Stimulated activated naive B cell treated with anti-CD40 and anti-IgM and Interleukin-4, amounts not matched to agents 10 μg/mL and 1 μg/mL and 100 μg/mL, for 72 hours (primary cell): ENCODE measurements at places on chromosomes 7 and 10.
A peak's percentile ranks its signal among the peaks of the same experiment; 100 is the strongest.

GRCh38 chr7:28296571-28297483 is 115.5 kb upstream of the CREB5 start:
- no peak for DNase-seq

- DNase-seq: no peak
Observed at GRCh38 chr7:137957887-137958286, 44.0 kb downstream of the CREB3L2 start.

DNA sequence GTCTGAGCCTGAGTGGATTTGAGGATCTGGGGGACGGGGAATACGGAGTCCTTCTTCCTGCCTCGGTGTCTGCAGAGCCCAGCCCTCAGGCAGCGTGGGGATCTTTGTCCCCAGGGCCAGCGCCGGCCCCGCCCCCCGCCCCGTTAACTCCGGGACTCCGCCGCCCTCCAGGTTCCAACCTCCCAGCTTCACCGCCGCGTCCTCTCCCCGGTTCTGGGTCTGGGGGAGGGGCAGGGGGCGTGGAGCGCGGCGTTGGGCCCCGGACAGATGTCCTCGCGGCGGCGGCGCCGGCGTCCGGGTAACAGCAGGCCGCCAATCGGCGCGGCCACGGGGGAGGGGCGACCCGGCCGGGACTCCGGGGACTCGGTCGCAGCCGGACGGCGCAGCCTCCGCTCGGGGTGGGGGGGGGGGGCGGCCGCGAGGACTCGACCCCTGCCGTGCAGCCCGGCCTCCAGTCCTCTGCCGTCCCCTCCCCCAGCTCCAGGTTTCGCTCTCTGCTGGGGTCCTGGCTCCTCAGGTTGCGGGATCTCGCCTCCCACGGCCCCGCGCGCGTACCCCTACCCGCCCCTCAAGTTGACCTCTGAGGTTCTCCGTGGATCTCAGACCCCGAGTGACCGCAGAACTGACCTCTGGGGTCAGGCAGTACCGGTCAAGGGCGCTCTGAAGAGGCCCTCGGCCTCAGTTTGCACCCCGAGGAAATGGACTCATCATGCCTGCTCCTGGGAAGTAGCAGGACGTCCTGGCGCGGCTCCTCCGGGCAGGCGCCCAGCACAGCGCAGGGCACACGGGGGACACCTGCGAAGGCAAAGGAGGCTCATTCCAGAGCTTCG is 2.3 kb upstream of the ELFN1 start:
- no peak for DNase-seq

DNA sequence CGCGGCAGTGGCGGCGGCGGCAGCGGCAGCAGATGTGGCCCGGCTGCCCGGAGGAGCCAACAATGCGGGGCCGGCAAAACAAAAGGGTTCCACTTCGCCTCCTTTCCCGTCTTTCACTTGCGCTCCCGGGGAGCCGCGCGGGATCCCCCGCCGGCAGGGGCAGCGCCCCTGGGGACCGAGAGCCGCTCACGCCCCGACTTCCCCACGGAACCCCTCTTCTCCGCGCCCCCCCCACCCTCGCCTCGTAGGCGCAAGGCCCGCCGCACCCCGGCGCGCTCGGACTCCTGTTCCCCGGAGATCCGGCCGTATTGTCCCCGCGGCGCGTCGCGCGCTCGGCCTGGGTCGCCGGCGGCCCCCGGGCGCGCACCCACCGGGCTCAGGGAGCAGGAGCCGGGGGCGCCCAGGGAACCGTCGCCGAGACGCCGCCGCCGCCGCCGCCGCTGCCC is 854 bp downstream of the CTBP2 start:
- DNase-seq: no peak

GRCh38 chr7:51209426-51209825 is 107.2 kb downstream of the COBL start:
- DNase-seq: no peak

GRCh38 chr10:83536426-83536825 is 602.9 kb upstream of the GHITM start:
- no peak for DNase-seq

DNA sequence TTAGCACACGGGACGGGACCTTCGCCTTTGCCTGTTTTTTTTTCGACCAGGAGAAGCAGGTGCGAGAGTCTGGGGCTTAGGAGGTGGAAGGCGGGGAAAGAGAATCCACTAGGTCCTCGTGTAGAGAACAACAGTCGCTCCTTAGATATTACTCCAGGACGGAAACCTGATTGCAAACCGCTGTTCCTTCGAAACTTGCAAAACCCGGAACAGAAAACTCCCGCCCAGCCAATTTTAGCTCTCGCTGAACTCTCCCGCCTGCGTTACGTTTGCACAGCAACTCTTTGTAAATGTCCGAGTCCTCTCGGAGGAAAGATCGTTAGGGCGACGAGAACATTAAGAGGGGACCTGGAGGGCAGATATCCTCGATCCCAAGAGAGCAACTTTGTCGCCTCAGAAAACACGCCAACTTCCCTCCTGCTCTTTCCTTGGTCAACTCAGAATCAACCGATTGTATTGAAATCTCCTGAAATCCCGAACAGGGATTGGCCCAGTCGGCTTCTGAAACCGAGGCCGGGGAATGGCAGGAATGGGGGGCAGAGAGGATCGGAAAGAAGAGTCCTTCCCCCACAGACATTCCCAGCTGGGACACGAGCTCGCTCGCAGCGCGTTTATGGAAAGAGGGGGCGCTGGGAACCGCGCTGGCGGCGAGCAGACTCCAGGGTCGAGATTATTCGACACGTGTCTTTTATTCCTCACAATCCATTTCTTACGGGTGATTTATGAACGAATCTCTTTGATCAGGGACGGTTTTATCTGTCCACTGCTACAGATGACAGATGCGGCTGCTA is 9.9 kb downstream of the TWIST1 start:
- DNase-seq: no peak

DNA sequence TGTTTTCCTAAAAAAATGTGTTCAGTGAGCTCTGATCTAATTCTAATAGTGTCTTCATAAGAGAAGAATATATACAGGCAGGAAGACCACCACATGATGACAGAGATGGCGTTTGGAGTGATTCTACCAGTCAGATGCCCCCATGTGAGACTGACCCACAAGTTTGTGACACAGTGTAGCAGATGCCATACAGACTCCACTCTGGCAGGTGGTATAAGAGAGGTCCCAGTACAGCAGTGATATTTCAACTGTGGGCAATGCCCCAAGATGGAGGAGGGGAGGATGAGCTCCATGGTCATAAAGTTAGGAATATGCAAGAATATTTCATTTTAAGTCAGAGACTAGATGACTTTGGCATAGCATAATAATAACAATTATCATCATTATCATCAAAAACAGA is 1022.6 kb downstream of the KCNMA1 start:
- no peak for DNase-seq

DNA sequence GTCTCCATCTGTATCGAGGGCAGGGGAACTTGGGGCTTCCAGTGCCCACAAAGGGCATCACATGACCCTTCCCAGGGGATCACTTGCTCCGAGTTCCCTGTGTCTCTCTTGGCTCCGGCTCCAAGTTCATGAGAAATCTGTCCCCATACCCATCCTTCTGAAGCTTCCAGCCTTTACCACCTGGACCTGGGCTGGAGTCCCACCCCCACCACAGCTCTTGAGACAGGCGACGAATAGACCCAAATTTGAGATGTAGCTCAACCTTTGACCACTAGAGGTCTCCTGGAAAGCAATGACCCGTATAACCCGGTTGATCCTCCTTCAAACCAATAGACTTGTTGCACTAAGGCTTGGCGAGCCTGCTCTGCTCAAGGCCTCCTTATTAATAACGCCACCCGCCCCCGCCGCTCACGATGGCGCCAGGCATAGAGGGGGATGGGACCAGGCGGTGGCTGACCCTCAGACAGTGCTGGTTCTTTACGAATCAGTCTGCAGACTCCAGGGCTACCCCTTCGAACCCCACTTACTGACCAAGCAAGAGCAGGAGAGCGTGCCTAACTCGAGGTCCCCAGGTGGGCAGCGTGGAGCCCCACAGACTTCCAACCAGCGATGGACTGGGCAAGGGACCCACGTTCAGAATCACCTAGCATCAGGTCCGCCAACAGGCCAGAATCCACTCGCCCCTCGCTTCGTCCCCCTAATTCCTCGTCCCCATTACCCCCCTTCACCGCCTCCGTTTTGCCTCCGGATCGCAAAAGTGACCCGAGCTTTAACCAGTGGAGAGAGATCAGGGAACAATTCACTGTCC is 4.4 kb upstream of the ARID5B start:
- peak; percentile 74 for DNase-seq

- DNase-seq: no peak
Observed at GRCh38 chr7:120442838-120443237, 169.9 kb downstream of the KCND2 start.

- DNase-seq: no peak
Observed at GRCh38 chr7:11732207-11732606, 99.8 kb downstream of the THSD7A start.

DNA sequence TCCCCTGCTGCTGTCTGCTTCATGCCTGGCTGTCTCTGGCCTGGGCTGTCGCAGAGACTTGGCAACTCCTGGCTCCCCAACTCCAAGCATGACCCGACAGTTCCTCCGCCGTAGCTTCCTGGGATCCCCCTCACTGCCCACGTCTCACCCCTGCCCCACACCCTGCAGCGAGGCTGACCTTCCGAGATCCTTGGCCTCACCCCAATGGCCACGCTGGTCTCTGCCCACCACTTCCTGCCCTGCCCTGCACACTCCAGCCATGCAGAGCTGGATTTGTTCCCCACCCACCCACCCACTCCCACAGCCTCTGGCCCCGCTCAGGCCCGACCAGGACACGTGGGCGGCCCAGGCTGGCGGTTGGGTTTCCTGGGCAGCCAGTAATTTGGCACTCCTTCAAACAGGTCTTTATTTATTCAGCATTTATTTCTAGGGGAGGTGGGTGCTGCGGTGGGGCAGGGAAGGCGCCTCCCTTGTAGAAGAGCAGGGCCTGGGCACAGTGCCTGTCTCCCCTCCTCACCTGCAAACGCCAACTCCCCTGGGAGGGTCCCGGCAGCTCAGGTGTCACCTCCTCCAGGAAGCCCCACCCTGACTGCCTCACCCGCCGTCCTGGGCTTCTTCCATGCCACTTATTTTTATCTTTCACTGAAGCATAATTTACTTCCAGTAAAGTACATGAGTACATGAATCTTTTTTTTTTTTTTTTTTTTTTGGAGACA is 25.5 kb downstream of the GTF2IRD1 start:
- no peak for DNase-seq

GRCh38 chr10:89348975-89349374 is 21.2 kb downstream of the IFIT3 start:
- DNase-seq: no peak

DNA sequence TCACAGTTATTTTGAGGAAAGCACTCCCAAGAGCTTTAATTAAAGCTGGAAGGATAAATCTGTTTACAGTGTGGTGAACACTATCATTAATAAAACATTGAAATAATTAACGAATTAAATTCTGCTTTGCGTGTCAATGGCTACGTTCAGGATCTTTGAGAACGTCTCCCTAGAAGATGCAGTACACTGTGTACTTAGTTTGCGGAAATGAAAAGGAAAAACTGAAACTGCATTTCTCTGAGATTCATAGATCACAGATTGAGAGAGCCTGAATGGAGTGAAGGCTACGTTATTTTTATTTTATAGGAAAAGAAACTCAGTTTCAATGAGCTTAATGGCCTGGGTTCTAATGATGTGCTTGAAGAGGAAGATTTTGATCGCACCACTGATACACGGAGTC is 85.3 kb downstream of the NRP1 start:
- no peak for DNase-seq

GRCh38 chr10:55287346-55287745 is 486.3 kb upstream of the PCDH15 start:
- no peak for DNase-seq

DNA sequence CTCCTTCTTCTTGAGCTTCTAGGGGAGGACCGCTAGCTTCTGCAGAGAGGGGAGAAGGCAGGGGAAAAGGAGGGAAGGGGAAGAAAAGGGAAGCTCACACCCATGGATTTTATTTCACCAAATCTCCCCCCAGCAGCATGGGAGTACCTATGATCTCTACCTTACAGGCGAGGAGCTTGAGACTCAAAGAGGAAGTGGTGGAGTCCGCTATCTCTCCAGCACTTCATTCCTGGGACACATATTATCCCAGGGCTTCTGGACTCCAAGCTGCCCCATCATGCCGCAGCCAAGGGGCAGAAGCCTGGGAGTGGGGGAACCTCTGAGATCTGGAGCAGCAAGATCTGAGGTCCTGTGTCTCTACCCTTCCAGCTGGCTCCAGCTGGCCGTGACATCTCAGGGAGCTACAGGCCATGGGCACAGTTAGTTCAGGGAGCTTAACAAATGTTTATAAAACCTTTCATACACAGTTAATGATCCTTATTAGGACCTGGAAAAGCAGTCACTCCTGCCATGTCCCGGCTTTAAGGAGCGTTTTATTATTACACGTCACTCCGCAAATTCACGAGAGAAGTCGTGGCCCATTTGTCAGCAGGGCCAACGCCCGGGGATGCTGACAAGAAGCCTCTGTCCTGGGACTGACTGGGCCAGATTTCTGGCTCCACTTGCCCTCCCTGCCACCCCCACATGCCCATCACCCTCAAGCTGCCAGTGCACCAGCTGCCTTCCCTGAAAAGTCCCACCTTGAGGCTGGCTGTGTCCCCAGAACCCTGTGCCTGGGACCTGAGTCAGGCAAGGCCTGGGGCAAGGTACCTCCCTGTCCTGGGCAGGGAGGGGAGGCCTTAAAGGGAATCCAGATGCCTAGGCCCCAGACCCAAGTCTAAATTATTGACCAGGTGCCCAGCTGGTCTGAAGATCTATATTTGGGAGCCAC is 132.1 kb upstream of the ZMIZ1 start:
- no peak for DNase-seq

DNA sequence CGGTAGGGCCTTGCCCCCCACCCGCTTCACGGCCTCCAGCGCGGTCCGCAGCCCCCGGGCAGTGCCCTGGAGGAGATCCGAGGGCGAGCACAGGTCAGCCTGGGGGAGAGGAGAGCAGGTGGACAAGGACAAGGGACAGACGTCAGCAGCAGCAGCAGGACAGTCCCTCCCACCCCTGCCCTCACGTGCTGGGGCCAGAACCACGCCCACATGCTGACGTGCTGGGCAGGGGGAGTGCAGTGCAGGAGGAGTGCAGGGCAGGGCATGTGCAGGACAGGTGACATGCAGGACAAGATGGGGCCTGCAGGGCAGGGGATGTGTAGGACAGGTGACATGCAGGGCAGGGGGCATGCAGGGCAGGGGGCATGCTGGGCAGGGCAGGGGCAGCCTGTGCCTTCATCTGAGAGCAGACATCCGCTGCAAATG is 1.5 kb upstream of the SAP25 start:
- DNase-seq: no peak

GRCh38 chr7:50724526-50725520 is 57.9 kb downstream of the GRB10 start:
- no peak for DNase-seq

DNA sequence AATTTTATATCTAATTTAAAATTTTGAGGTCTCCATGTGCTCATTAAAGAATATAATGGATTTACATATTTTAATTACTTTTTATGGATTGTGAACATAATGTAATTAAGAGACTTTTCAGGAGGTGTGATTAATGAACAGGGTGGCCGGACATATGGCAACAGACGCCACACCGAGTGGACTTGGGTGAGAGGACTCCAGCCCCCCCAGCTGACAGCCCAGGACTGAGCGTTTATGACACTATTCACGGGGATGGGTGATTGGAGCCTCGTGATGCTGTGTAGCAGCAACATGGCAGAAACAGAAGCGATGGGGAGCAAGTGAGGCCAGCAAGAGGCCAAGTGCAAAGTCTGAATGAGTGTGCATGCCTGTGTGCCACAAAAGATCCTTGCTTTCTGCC is 1176.9 kb downstream of the TYW1 start:
- DNase-seq: no peak
